ENCODE measurements at places on chromosomes 16 and 17. TPM values are rescaled to one million over a fixed set of nuclear protein-coding genes. Genes with fewer than 3 reads are reported as not detected.

Gene MAF
- total RNA-seq = 18.6 TPM

Gene IL21R
- 95.6 TPM for total RNA-seq

Gene KAT2A
- 49.2 TPM for total RNA-seq

Gene APOBR
- 5.5 TPM for total RNA-seq

Gene FZD2
- total RNA-seq = 0.16 TPM

Gene CAMKK1
- 6.7 TPM for total RNA-seq

Gene PRAC2
- total RNA-seq = not detected

Gene AANAT
- 0.34 TPM for total RNA-seq

Gene MYLK3
- total RNA-seq = 0.11 TPM

Gene PROCA1
- total RNA-seq = 5.1 TPM

Gene CA10
- total RNA-seq = not detected

Gene KRT34
- not detected for total RNA-seq

Gene LASP1
- 139 TPM for total RNA-seq

Gene CNGB1
- not detected for total RNA-seq

Gene DRG2
- 45.0 TPM for total RNA-seq

Gene ANKRD40CL
- total RNA-seq = not detected

Gene LRRC37A
- 1.8 TPM for total RNA-seq

Gene CLEC3A
- not detected for total RNA-seq

Gene NACA2
- total RNA-seq = not detected

Gene MEOX1
- total RNA-seq = 0.47 TPM

Gene ACE
- total RNA-seq = 0.36 TPM

Gene IGFALS
- not detected for total RNA-seq

Gene MEFV
- total RNA-seq = not detected

Gene TBX4
- total RNA-seq = not detected

Gene LITAF
- 110 TPM for total RNA-seq

Gene C1QTNF8
- not detected for total RNA-seq

Gene CD300A
- total RNA-seq = 2.4 TPM
